Caco-2 (cell line): ENCODE measurements at places on chromosomes 1 and 21.
A peak's percentile ranks its signal among the peaks of the same experiment; 100 is the strongest.

DNA sequence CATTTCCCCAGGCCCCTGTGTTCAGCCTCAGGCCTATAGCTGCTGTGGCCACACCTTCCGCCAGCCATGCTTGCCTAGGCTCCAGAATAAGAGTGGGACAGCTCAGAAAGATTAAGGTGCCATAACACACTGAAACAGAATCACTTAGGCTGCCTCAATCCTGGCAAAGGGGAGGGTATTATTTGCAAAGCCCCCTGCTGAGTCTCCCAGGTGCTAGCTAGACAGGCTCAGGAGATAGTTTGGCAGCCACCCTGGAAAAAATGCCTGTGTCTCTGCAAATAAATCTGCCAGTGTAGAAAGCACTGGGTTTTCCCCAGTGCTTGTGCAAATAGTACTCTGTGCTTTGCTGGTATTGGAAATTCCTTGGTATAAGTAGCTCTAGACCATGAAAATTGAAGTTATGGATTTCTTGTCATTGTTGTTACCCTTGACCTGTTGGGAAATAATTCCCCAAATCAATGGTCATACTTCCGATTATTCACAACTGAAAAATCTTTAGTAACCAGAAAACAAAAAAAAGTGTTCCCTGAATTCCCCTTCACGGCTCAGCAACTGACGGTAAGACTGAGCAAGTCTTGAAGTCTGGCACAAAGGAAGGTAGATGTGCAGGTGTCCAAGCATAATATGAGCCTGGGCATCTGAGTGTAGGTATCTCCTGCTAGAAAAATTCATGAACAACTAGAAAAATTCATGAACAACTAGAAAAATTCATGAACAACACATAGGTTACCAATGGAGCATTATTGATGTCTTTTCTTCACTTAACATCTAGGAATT is 56.9 kb downstream of the PROX1 start:
- DNase-seq: no peak

- DNase-seq: no peak
These were observed 136.8 kb upstream of the SGIP1 start for GRCh38 chr1:66397192-66397591.

GRCh38 chr1:219480011-219480410 is 132.9 kb downstream of the ZC3H11B start:
- no peak for DNase-seq

GRCh38 chr1:209685821-209686220 is 10.6 kb downstream of the G0S2 start:
- no peak for DNase-seq

- no peak for DNase-seq
These were observed 152.7 kb downstream of the URB2 start for GRCh38 chr1:229778794-229779193.

DNA sequence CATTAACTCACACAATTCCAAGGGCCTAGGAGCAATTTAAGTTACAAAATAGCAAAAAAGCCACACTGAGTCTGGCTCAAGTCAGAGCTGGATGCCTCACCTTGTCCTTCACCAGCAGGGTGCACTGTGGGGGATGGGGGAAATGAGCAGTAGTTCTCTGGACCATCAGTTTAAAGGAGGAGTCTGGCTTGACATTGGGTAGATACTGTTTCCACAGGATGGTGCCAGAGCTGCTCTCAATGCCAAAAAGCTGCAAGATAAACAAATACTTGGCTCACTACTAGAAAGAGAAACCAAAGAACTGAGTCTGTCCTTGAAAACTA is 18.8 kb downstream of the EMC1 start:
- no peak for DNase-seq

DNA sequence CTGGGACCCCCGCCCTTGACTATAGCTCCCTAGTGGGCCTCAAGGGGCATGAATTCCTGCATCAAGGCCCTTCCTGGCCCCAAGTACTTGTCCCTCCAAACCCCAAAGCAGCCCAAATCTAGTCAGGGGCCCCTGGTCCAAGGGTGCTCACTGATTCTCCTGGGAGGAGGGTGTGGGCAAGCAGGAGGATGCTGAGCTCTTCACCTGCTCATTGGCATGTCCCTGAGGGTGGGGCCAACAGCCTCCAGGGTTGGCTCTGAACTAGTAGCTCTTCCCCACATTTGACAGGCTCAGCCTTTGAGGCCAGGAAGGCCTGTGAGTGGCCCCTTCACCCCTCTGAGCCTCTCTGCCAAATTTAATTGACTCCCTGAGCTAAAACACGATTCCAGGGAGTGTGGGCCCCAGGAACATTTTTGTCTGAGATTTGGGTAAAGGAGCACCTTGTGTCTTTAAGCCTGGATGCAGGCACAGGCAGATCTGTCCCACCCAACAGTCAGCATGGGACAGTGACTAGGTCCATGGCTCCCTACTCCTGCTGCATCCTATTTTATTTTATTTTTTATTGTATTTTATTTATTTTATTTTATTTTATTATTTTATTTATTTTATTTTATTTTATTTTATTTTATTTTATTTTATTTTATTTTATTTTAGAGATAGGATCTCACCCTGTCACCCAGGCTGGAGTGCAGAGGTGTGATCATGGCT is 11.0 kb upstream of the WNT9A start:
- no peak for DNase-seq

DNA sequence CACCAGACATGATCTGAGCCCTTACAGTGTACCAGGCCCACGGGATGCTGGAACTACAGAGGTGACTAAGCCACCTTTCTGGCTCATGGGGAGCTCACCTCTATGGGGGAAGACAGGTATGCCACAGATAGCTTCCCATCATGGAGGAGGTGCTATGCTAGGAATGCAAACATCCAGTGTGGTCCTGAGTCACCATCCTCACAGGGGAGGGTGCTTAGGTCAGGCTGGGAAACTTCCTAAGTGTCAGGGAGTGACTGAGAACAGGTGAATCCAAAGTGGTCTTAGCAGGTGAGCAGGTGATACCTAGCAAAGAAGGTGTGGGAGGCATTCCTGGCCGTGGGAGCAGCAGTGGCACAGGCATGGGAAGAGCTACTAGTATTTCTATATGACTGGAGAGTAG is 8.6 kb upstream of the RASSF5 start:
- peak; percentile 67 for DNase-seq

DNA sequence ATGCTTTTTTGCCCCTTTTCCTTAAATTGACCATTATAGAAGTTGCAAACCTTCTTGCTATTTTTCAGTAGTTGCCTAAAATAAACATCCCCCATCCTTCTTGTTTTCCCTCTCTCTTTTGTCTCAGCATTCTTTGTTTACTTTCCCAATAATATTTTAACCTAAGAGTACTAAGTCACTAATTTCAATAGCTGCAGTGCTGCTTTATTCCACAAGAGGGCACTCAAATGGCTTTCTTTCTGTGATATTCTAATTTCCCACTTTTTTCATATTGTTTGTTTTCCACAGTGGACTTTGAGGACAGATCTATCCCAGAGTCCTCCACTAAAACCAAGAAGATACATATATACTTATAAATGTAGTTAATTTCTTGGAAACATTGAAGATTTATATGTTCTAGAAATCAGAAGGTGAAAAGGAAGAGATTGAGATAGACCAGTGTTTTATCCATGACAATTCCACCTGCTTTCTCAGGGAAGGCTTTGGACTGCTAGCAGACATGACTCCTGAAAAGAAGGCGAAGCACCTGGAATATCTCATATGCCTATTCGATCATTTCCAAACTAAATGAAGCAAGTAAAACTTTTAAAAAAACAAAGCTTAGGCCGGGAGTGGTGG is 104.8 kb upstream of the GRIK1 start:
- no peak for DNase-seq

- DNase-seq: no peak
These were observed 2.9 kb downstream of the ADAMTS1 start for GRCh38 chr21:26842300-26842699.

- DNase-seq: no peak
These were observed 656.4 kb downstream of the LTN1 start for GRCh38 chr21:28336314-28336713.

DNA sequence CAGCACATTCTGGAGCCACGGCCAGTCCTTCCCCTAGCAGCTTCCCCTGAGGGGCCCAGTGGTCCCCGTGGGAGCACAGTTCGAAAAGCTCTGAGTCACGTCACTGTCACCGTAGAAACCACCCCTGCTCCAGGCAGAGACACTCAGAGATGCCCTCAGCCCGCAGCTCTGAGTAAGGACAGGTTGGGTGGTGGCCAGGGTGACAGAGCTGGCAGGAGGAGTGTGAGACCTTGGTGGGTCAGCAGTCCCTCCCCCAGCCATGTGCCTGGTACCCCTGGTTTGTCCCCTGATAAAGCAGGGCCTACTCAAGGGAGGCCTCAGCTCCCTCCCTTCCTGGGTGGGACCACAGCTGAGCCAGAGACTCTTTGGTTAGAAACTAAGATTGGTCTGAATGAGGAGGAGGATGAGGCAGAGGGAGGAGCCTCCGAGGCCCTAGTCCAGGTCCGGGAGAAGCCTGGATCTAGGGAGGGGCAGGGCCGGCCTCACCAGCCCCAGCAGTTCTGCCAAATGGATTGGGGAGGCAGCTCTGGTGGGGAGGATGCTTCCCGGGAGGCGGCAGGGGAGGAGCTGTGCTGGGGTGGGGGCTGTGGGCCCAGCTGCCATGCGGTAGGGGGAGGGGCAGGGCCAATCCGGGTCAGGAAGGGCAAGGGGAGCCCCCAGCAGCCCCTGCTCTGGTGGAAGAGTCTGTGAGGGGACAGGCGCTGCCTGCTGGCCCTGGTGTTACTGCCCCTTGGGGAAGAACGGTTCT is 55.2 kb downstream of the SLC9A1 start:
- peak; percentile 36 for DNase-seq

- peak; percentile 41 for DNase-seq
These were observed 2.7 kb upstream of the FMO1 start for GRCh38 chr1:171245458-171246064.
